Stimulated activated CD4-positive, alpha-beta T cell treated with anti-CD3 and anti-CD28 coated beads, Interleukin-1b, Interleukin-23, amount 100 ng/mL, for 1 hour (primary cell): ENCODE measurements at places on chromosomes 11 and 22.

DNA sequence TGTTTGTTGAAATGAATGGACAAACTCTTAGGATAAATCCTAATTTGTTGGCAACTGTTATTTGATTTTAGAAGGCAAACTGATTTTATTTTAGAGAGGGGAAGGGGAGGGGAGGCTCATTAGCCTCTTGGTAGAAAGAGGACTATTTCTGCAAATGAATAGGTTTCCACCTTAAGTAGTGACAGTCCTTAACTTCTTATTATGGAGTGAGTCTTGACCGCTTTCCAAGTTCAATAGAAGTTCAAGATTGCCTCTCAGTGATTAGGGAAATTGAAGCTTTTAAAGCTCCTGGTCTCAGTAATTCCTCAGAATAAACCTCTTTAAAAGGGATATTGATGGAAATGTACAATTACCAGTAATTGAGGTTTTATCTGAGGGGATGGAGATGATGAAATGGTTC lies 55.7 kb downstream of the PANX1 start:
- DNase-seq: no peak

DNA sequence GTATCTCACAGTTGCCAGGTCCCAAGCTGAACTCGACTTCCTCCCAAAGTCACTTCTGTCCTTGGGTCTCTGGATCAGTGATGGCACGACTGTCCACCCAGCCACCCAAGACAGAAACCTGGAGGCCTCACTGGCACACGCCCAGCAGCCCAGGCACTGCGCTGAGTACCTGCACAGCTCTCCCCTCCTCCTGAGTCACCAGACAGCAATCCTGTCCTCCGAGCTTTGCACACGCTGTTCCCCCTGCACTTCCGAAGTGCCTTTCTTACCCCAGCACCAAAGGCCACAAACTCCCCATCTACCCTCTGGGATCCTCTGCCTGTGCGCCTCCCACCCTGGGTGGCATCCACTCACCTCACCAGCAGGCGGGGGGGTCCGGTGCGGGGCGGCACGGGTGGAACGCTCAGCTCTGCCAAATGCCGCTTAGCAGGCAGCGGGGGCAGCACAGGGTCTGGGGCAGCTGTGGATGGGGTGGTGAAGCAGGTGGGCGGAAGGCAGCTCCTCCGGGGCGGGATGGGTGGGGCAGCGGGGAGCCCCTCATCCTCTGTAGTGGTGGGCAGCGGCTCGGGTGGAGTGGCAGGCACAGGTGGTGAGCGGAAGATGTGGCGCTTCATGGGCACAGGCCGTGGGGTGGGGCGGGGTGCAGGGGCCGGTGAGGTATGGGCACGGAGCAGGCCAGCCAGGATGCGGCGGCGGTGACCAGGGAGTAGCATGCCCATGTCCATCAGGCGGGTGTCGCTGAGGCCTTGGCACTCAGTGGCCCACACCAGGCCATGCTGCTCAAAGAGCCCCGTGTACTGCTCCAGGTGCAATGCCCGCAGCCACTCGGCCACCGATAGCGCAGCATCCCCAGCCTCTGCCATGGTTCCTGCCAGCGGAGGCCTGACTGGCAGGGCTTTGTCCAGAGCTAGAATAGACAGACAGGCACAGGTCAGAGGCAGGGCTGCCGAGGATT lies 25.7 kb downstream of the ARAP1 start:
- DNase-seq: no peak

GRCh38 chr11:107731941-107732688 lies 20.3 kb upstream of the SLN start:
- no peak for DNase-seq

DNA sequence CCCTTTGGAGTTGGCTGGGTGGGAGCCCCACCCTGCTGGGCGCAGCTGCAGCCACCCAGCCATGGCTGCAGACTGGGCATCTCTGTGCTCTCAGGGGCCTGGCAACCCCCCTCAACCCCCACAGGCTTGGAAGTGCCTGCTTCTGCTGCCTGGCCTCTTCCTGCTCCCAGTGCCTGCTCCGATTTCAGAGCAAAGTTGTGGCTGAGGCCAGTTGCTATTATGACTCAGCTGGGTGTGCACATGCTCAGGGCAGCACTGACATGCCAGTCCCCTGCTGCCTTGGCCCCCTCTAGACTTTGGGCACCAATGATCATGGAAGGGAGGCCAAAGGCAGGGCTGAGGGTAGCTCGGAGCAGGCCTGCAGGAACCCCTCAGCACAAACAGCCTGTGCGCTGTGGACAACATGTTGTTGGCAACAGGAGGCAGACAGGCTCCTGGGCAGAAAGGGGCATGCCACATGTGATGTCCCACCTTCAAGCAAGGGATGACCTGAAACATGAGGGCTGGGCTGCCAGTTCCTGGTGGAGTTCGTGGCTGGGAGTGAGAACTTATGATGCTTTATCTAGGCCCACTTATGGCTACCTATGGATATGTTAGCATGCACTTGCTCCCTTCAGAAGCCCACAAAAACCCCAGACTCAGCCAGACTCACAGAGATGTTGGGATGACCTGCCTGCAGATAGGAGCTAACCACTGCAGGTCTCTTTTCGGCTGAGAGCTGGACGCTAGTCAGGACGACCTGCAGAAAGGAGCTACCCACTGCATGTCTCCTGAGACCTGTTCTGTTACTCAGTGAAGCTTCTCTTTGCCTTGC lies 96.4 kb upstream of the AMOTL1 start:
- no peak for DNase-seq

GRCh38 chr11:2166091-2166851 lies 5.3 kb upstream of the INS start:
- no peak for DNase-seq

DNA sequence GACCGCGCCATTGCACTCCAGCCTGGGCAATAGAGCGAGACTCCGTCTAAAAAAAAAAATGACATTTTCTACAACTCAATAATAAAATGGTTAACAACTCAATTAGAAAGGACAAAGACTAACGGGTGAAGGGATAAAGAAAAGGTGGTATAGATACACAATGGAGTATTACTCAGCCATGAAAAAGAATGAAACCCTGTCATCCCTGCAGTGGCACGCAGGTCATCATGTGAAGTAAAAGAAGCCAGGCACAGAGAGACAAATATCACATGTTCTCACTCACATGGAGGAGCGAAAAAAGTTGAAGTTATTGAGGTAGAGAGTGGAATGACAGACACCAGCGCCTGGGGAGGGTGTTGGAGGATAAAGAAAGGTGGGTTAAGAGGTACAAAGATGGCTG lies 39.0 kb downstream of the WNT7B start:
- DNase-seq: no peak

DNA sequence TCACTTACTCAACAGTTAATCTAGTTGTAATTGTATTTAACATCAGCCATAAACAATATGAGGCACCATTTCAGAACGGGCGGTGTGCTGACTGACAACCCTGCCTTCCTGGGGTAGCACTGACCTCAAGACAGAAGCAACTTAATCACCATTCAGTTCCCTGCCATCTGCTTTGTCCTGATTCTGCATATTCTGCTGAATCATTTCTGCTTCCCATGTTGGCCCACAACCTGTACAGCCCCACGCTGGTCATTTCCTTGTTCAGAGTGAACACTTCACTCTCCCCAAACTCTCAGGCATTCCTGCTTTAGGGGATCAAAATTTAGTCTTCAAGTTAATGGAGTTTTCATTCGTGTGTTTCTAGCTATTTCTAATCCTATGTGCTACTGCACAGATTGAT lies 132.3 kb upstream of the ZBED5 start:
- no peak for DNase-seq

DNA sequence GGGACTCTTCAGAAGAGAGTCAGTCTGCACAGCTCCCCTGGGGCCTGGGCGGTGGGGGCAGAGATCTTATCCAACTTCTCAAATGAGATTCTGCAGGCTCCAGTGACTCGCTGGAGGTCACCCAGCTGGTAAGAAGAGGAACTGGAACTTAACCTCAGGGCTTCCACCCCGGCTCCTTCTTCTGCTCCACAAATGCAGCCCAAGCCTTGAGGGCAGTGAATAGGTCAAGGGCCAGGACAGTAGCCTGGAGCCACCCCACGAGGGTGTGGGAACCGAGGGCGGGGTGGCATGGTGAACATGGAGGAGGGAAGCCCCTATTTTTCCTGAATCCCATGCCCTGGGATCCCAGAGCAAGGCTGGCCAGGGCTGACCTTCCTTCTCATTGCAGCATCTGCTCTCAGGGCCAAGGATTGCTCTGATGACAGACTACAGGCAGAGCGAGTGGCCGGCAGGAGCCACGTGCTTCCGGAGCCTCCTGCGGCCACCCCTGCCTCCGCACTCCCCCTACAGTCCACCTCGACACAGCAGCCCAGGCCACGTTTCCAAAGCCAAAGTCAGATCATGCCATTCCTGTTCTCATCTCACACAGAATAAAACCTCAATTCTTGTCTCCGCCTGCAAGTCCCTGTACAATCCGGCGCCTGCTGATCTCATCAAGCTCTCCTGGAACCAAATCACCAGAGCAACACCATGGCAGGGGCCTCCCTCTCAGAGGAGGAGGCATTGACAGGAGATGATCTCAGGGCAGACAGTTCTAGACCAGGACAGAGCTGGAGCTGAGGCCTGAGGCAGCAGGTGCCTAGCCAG lies 21.1 kb upstream of the UPK3A start:
- DNase-seq: no peak

GRCh38 chr11:2612884-2613571 lies 86.8 kb downstream of the KCNQ1OT1 start:
- DNase-seq: no peak

GRCh38 chr22:50326956-50327710 lies at the start of gene DENND6B:
Gene DENND6B, minus strand, starts transcription at chr22:50327012. Its CDS starts 24 bp downstream, at chr22:50326988.
- DNase-seq: peak; percentile 49

DNA sequence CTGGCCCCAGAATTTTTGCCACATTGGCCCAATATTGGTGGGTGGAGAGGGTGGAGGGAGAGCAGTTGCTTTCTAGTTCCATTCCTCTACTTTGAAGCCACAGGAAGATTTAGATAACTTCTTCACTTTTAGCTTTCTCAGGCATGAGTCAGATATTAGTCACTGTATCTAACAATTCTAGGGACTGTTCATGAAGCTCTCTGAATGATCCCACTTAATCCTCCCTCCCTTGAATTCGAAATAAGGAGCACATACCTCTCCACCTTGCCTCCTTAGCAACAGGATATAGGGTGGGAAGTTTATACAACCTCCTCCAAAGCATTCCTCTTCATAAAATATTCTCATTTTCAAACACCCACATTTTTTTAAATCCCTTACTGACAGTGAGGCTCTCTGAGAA lies 13.5 kb downstream of the FSHB start:
- DNase-seq: no peak

- DNase-seq: no peak
Observed at GRCh38 chr11:8262552-8263108, 1.0 kb downstream of the LMO1 start.

- DNase-seq: no peak
Observed at GRCh38 chr11:69551963-69552362, 70.5 kb downstream of the LINC01488 start.

DNA sequence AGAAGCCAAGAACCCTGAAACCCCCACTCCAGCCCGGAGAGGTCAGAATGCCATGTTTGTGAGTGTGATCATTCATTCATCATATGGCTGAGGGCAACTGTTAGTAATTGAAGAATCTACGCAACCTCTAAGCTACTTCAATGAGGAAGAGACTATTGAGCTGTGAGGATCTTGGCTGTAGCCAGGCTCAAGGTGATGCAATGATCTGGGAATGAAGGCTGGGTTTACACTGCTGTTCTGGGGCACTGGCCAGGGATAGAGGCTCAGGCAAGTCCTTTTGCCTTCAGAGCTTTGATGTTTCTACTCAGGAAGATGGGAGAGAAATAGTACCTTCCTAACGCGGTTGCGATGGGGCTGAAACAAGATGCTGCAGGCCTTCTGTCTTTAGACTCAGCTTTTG lies 12.9 kb downstream of the CRYBB2 start:
- no peak for DNase-seq

GRCh38 chr11:55697817-55698216 lies 35.8 kb downstream of the OR4C6 start:
- DNase-seq: no peak

GRCh38 chr11:103108933-103109817 lies at the start of gene DYNC2H1:
Gene DYNC2H1, plus strand, starts transcription at chr11:103109426. Its CDS starts 149 bp downstream, at chr11:103109575.
- DNase-seq: peak; percentile 63

GRCh38 chr11:133526790-133527189 lies 5.5 kb downstream of the OPCML start:
- DNase-seq: no peak

DNA sequence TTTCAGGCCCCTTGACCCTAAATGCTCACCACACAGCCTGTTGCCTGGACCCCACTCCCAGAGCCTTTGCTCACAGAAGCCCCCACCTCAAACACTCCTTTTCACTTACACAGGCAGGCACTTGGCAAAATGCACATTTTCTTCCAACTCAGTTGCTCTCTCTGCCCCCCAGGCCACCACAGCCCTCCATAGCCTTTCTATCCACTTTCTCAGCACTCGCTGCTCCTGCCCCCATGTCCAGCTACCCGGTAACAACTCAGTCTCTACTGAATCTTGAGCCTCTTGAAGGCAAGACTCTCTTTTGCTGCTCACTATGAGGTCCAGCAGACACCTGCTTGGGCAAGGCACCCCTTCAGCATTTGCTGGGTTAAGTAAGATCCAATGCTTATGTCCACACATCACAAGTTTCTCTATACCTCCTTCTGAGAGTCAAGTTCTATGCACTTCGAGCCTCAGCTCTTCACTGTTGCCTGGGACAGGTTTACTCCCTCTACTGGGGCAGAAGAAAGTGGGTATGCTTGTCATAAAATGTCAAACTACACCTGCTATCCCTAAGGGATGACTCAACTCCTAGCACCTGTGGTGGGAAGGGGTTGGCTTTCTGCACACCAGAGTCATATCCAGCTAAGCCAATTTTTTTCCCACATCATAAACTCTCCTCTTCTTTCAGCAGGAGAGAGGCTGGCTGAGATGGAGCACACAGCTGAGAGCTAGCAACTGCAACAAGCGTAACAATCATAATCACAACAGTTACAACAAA lies 36.9 kb downstream of the MORC2 start:
- DNase-seq: no peak

- no peak for DNase-seq
Observed at GRCh38 chr11:47394050-47394321, 14.4 kb upstream of the SLC39A13 start.

DNA sequence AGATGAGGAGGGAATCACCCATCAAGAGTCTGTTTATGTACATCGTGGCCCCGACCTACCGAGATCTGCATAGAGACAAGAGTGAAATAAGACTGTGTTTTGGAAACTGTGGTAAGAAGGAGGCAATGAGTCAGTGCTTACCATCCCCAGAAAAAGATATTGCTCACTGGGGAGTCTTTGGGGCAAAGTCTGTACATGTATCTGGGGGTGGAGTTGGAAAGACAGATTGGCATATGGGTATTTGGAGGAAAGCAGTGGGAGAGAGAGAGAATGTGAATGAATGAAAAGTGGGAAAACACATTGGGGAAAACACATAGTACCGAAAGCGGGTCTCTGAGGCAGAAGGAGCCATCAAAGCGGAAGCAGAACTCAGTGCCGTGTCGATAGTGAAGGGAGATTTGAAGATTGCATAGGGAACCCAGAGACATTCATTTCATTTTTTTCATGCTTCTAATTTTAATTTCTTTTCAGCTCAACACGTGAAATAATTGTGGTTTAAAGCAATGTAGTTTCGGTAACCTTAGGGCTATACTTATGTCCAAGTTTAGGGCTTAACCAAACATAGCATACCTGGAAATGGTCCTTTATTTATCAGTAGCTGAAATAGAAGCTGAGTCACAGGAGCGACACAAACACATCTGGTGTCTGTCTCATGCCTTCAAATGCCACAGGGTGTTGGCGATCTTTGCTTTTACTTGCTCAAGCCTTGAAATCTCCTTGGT lies 98.6 kb upstream of the CD44 start:
- peak; percentile 12 for DNase-seq
